ENCODE measurements at places on chromosomes 5 and 9. TPM values are rescaled to one million over a fixed set of nuclear protein-coding genes. Genes with fewer than 3 reads are reported as not detected.

- no peak for DNase-seq
Observed at GRCh38 chr9:14111696-14112095, 202.2 kb downstream of the NFIB start.

DNA sequence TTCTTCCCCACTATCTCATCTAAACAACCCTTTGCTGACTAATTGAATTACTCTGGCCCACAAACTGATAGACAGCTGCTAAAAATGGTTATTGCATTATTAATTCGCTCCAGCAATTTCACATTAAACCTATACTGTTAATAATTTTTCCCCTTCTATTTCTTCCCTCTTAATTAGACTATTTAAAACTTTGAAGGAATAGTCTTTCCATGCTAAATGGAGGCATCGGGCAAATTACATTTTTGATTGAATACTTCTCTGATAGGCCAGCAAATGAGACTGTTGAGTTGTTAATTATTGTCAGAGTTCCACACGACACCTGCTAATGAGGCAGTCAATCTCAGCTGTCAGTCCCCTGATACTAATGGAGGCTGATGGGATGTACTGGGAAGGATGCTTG is 242.5 kb downstream of the TRIM32 start:
- no peak for DNase-seq

GRCh38 chr9:98856982-98857381 is 49.5 kb downstream of the GALNT12 start:
- no peak for DNase-seq

Gene RMI1
- 20.6 TPM for total RNA-seq
